ENCODE measurements at places on chromosomes 5 and 9.
A peak's percentile ranks its signal among the peaks of the same experiment; 100 is the strongest.

- H3K36me3 ChIP-seq: no peaks in the 10 kb centered on the region
- peaks cover 3% of the 10 kb centered on the region for H3K27me3 ChIP-seq
- no peak overlapping the region for H3K27ac ChIP-seq
- H3K4me3 ChIP-seq: no peak overlapping the region
- peaks cover 14% of the 10 kb centered on the region for H3K4me1 ChIP-seq
Measured at GRCh38 chr9:136669791-136670464, 7.2 kb downstream of the EGFL7 start.

DNA sequence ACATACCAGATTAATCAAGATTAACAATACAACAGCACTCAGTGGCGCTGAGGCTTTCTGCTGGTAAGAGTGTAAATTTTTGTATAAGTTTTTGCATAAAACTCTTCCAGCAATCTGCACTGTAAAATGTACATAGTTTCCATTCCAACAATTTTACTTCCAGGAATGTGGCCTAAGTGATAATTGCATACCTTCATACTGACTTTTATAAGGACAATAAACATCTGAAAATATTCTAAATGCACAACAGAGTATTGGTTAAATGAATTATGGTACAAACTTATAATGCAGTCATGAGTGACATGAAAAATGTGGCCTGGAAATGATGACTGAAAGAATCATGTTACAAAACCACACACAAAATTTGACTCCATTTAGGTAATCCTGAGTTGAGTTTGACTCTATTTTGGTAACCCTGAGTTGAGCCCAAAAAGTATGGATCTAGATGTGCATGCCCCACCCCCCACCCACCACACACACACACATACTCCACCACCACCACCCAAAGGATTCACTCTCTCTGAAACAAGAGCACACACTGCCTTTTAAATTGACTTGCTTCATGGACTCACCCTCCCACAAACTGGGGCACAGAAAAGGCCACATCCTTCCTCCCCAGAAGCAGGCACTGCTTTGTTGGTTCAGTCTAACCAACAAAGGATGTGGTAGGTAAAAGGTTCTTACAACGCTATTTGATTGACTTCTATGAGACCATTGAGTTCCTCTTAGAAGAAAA lies 137.6 kb downstream of the SUSD1 start:
- peaks cover 7% of the 10 kb centered on the region for H3K36me3 ChIP-seq
- peak; percentile 56 for DNase-seq
- peak overlapping the region; percentile 19 for H3K4me3 ChIP-seq
- H3K27me3 ChIP-seq: no peaks in the 10 kb centered on the region

- no peak overlapping the region for H3K27ac ChIP-seq
- DNase-seq: no peak
- H3K27me3 ChIP-seq: no peaks in the 10 kb centered on the region
- H3K36me3 ChIP-seq: no peaks in the 10 kb centered on the region
- H3K4me1 ChIP-seq: no peaks in the 10 kb centered on the region
Measured at GRCh38 chr5:76219636-76220035, 136.5 kb downstream of the SV2C start.

DNA sequence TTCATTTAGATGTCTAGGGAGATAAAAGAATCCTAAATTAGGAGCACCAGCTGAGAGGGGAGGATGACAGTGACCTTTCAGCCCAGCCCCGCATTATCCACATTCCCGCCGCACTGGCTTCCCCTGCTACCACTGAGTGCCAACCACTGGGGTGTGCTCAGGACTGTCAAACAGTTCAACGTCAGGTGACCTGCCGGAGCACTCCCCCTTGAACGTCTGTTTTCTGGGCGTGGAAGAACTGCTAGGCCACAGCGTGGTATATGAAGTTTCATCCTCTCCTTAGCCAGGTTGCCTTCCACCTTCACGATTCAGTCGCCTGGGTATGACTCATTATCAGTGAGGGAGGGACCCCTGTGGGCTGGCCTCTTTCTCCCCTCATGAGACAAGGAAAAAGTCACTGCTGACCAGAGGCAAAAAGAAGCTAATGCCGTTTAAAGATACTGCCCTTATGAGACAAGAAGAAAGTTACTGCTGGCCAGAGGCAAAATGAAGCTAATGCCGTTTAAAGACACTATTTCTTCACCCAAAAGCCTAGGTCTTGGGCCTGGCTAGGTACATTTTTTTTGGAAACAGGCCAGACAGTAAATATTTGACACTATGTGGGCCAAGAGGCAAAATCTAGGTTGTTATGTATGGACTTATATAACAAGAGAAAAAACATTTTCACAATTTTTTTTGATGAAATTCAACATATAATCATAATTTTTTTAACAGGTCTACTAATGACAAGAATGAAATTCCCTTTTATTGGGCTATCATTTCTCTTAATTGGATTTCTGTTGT lies 4.6 kb downstream of the NMRK1 start:
- peaks cover 23% of the 10 kb centered on the region for H3K4me1 ChIP-seq
- peak overlapping the region; percentile 52 for H3K4me3 ChIP-seq
- no peaks in the 10 kb centered on the region for H3K27me3 ChIP-seq
- peak overlapping the region; percentile 91 for H3K27ac ChIP-seq
- peak; percentile 50 for DNase-seq
